ENCODE measurements at places on chromosomes 2 and 18. TPM values are rescaled to one million over a fixed set of nuclear protein-coding genes. Genes with fewer than 3 reads are reported as not detected.

SERPINB8 gene
- total RNA-seq: 13.8 TPM

TXNDC2 gene
- total RNA-seq: not detected

LYG2 gene
- not detected for total RNA-seq

FSHR gene
- total RNA-seq: not detected

LANCL1 gene
- 32.8 TPM for total RNA-seq

NUP35 gene
- 24.0 TPM for total RNA-seq

PPP1R1C gene
- not detected for total RNA-seq

DNMT3A gene
- 62.2 TPM for total RNA-seq

LRP2 gene
- total RNA-seq: not detected

DNA sequence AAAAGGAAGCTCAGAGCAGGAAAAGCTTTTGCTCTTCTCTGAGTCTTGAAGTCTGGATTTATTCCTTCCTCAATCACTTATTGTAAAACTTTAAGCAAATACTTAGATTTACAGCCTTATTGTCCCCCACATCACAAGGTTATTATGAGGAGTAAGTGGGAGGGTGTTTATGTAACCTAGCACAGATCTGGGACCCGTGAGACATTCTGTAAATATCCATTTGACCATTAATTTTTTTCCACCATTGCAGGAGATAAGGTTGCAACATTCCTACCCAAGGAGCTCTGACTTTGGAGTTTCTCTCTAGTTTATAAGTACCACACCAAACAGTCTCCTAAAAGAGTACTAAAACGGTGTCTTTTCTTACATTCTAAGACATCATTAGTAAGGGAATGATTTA lies 52.1 kb upstream of the CTIF start:
- H3K4me1 ChIP-seq: no peaks in the 10 kb centered on the region

GRCh38 chr2:232339121-232340081 lies 39.1 kb upstream of the ALPP start:
- DNase-seq: no peak
- H3K27me3 ChIP-seq: no peaks in the 10 kb centered on the region
- no peaks in the 10 kb centered on the region for H3K4me1 ChIP-seq
- no peak overlapping the region for H3K27ac ChIP-seq
- no peak overlapping the region for H3K4me3 ChIP-seq

- no peaks in the 10 kb centered on the region for H3K27me3 ChIP-seq
- DNase-seq: no peak
- H3K36me3 ChIP-seq: no peaks in the 10 kb centered on the region
- no peak overlapping the region for H3K4me3 ChIP-seq
- H3K4me1 ChIP-seq: no peaks in the 10 kb centered on the region
Observed at GRCh38 chr2:189178054-189178453, 1.5 kb downstream of the COL5A2 start.

- no peaks in the 10 kb centered on the region for H3K27me3 ChIP-seq
- H3K4me3 ChIP-seq: no peak overlapping the region
- no peak for DNase-seq
- no peaks in the 10 kb centered on the region for H3K36me3 ChIP-seq
- no peak overlapping the region for H3K27ac ChIP-seq
- H3K4me1 ChIP-seq: no peaks in the 10 kb centered on the region
Observed at GRCh38 chr18:59550174-59550516, 147.1 kb downstream of the CCBE1 start.

GRCh38 chr18:45686891-45687611 lies 36.9 kb upstream of the SLC14A1 start:
- peak overlapping the region; percentile 50 for H3K27ac ChIP-seq
- H3K4me1 ChIP-seq: peaks cover 84% of the 10 kb centered on the region
- H3K4me3 ChIP-seq: peak overlapping the region; percentile 65
- no peaks in the 10 kb centered on the region for H3K27me3 ChIP-seq

DNA sequence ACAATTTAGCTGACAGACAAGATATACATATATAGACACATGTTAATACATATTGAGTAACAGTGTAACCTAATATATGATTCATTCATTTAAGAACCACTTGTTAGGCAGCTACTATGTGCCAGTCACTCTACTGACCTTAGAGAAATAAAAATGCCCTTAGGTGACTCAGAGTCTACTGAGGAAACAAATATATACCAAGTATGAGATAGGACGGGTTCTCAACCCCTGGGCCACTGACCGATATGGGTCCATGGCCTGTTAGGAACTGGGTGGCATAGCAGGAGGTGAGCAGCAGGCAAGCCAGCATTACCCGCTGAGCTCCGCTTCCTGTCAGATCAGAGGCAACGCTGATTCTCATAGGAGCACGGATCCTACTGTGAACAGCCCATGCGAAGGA lies 14.8 kb downstream of the STRN start:
- H3K4me3 ChIP-seq: no peak overlapping the region
- peaks cover 13% of the 10 kb centered on the region for H3K4me1 ChIP-seq
- H3K36me3 ChIP-seq: no peaks in the 10 kb centered on the region
- H3K27ac ChIP-seq: no peak overlapping the region

DNA sequence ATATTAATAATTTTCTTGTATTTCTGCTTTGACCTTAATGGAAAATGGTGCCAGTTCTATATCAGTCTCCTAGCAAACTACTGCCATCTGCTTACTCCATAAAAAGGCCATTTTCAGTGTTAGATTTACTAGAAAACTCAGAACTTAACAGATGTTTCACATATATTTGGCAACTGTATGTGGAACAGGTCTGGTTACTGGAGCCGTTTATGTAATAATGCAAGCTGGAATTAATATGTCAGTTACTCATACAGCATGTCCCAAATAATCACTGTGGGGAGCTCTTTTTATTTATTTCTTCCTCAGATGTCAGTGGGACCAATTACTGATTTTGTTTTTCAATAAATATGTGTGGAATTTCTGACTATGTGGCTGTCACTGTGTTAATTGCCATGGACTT lies 1247.6 kb downstream of the CNTNAP5 start:
- DNase-seq: no peak
- H3K27me3 ChIP-seq: no peaks in the 10 kb centered on the region
- H3K27ac ChIP-seq: no peak overlapping the region
- no peaks in the 10 kb centered on the region for H3K4me1 ChIP-seq
- no peak overlapping the region for H3K4me3 ChIP-seq

DNA sequence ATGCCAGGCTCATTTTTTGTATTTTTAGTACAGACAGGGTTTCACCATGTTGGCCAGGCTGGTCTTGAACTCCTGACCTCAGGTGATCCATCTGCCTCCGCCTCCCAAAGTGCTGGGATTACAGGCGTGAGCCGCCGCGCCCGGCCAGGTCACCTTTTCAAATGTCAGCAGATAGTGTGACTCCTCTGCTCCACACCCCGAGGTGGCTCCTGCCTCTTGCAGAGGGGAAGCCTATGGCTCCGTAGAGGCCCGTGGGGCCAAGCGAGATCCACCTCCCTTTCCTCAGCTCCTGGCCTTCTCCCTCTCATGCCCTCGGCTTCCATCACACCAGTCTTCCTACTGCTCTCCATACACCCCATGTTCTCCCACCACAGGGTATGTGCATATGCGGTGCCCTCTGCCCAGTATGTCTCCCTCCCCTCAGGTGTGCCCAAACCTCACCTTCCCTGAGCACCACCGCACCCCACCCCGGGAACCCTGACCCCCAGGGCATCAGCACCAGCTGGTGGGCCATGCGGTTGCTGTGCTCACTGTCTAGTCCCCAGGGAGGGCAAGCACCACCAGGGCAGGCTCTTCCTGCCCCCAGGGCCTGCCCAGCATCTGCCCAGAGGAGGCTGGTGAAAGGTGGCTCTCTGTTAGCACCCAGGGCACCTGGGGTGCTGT lies 10.7 kb downstream of the GPR17 start:
- H3K4me3 ChIP-seq: no peak overlapping the region
- DNase-seq: no peak
- no peak overlapping the region for H3K27ac ChIP-seq
- H3K36me3 ChIP-seq: no peaks in the 10 kb centered on the region

DNA sequence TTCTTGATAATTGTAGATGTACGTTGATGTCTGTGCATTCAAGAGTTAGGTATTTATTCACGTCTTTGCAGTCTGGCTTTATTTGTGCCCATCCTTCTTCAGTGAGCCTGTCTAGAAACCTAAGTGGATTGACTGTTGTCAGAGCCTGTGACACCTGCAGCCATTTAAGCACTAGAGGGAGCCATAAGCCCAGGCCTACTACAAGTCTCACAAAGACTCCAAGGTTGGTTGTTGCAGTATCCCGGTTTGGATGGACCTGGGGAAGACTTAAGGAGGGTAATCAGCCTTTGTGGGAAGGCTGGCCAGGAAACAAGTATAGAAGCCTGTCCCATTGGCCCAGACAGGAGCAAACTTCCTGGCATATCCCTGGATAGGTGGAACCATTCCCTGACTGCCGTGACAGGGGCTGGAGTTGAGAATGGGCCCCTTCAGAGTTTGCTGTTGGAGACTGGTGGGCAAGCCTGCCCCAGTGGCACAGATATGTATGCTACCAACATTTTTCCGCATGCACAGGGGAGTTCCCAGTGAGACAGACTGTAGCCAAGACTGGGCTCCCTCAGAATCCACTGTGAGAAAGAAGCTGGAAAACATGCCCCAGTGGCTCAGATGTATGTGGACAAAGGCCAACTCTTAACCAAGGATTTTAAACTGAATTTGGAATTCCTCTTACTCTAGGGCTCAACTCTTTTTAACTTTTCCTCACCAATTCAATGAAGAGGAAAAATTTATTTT lies 9.3 kb upstream of the LRRC30 start:
- no peaks in the 10 kb centered on the region for H3K4me1 ChIP-seq
- no peak overlapping the region for H3K27ac ChIP-seq
- peak; percentile 0 for DNase-seq
- H3K4me3 ChIP-seq: no peak overlapping the region
- no peaks in the 10 kb centered on the region for H3K27me3 ChIP-seq
- no peaks in the 10 kb centered on the region for H3K36me3 ChIP-seq

- DNase-seq: no peak
- H3K4me3 ChIP-seq: no peak overlapping the region
- H3K27me3 ChIP-seq: no peaks in the 10 kb centered on the region
- H3K4me1 ChIP-seq: no peaks in the 10 kb centered on the region
Observed at GRCh38 chr2:57333221-57333620, 713.4 kb upstream of the VRK2 start.

DNA sequence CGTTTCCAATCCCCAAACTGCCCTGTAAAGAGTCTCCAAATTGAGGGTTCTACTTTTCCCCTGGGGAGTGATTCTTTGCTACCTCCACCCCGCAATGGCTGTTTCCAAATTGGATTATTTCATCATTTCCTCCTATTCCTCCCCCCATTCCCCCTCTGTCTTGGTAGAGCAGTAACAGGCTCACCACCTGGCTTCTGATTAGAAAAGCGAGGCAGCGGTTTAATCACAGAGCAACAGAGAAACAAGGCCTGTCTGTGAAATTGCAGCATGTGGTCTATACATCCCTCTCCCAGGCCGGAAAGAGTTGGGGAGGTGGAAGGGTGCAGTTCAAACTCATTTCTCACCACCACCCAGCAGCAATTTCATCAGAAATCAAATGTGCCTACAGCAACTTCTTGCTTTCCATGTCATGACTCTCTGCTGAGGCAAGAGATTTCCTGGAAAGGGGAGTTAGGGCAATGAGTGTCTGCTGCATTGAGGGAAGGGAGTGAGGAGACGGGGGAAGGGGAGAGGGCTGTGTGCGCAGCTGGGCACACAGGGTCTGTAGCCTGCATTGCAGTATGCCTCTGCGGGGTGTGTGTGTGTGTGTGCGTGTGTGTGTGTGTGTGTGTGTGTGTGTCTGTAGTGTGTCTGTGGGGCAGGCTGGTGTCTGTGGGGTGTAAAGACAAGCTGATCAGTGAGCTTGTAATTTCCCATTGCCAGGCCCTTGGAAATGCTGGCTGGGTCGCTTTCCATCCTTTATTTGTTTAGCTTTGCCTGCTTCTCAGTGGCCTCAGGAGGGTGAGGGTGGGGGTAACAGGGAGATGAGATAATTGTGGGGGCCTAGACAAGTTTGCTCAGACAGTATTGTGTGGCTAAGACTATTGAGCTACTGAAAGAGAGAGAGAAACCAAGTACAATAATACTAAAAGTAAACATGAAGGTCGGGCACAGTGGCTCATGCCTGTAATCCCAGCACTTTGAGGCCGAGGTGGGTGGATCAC lies 13.5 kb upstream of the IGFBP2 start:
- no peaks in the 10 kb centered on the region for H3K27me3 ChIP-seq
- no peaks in the 10 kb centered on the region for H3K4me1 ChIP-seq
- DNase-seq: no peak
- H3K4me3 ChIP-seq: no peak overlapping the region
- no peak overlapping the region for H3K27ac ChIP-seq

- H3K27ac ChIP-seq: no peak overlapping the region
- no peak for DNase-seq
- no peaks in the 10 kb centered on the region for H3K27me3 ChIP-seq
- H3K4me3 ChIP-seq: no peak overlapping the region
- H3K36me3 ChIP-seq: no peaks in the 10 kb centered on the region
Observed at GRCh38 chr18:8217051-8217564, 392.1 kb upstream of the RAB12 start.

DNA sequence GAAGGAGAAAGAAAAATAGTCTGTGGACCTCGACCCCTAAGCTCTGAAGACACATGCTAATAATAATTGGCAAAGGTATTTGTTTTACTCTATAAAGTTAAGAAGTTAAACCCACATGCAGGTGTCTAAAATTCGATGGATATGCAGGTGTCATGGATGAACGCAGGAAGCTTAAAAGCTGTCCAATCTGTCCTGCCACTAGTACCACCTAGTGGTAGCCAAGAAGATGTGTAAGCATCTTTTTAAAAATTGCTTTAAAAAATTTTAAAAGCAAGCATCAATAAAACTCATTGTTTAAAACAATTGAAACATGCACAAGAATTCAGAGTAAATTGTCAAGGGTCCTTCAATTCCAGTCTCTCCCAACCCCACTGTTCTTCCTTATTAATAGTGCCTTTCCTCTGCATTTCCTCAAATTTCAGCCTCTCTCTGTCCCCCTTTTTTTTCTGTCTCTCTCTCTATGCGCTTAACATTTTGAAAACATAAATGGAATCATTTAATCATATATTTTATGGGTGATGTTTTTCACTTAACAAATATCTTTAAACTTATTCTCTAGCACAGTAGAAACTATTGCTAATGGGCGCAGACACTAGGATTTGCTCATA lies 30.6 kb upstream of the PPP3R1 start:
- H3K27me3 ChIP-seq: peaks cover 7% of the 10 kb centered on the region
- no peak overlapping the region for H3K27ac ChIP-seq
- peak; percentile 51 for DNase-seq
- H3K36me3 ChIP-seq: no peaks in the 10 kb centered on the region

DNA sequence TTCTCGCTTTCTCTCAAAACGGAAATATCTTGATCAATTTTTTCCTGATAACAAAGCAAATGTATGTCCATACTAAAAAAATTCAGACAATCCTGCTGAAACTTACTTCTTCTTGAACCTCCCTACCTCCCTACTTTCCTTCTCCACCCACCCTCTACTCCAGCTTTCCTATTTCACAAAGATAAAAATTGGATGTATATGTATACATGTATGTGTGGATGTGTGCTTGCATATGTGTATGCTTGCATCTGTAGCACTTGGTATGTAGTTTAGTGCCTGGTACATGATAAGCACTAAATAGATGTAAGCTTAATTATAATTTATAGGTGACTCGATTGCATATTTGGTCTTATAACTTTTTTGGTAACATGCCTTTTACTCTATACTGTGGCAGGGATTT lies 167.5 kb upstream of the ITGA4 start:
- H3K27ac ChIP-seq: no peak overlapping the region
- no peak overlapping the region for H3K4me3 ChIP-seq
- H3K36me3 ChIP-seq: no peaks in the 10 kb centered on the region
- DNase-seq: no peak
- no peaks in the 10 kb centered on the region for H3K4me1 ChIP-seq

All from CD4-positive, alpha-beta memory T cell (primary cell).